Spinal cord (tissue), 10 donors: ENCODE measurements at places on chromosomes 5 and 9.

DNA sequence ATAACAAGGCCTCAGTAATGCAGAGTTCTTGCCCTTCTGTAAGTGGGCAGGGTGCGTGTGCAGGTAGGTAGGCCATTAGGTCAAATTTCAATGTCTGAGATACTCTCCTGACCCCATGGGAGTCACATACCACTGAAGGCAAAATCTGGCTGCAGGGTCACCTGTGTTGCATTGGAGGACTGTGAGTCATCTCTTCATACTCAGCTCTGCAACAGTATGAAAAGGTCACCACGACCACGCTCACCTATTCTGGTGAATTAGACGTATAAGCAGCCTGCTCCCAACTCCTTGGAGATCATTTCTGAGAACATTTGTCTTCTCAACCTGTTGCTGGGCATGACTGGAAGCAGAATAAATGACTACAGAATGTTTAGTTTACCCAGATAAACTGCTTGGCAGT lies 599.8 kb downstream of the PDE4D start:
- H3K27ac ChIP-seq, result no peak overlapping the region
- no peaks in the 10 kb centered on the region for H3K4me1 ChIP-seq
- H3K27me3 ChIP-seq, result no peaks in the 10 kb centered on the region
- no peak overlapping the region for H3K4me3 ChIP-seq
- H3K36me3 ChIP-seq, result no peaks in the 10 kb centered on the region

GRCh38 chr5:15992918-15993317 lies 186.7 kb downstream of the MARCHF11 start:
- no peaks in the 10 kb centered on the region for H3K36me3 ChIP-seq
- H3K27me3 ChIP-seq, result no peaks in the 10 kb centered on the region
- no peak for DNase-seq
- H3K4me1 ChIP-seq, result no peaks in the 10 kb centered on the region
- H3K27ac ChIP-seq, result no peak overlapping the region

GRCh38 chr9:129667850-129668249 lies 2.4 kb downstream of the PRRX2 start:
- no peak for DNase-seq
- no peak overlapping the region for H3K4me3 ChIP-seq
- no peaks in the 10 kb centered on the region for H3K36me3 ChIP-seq

DNA sequence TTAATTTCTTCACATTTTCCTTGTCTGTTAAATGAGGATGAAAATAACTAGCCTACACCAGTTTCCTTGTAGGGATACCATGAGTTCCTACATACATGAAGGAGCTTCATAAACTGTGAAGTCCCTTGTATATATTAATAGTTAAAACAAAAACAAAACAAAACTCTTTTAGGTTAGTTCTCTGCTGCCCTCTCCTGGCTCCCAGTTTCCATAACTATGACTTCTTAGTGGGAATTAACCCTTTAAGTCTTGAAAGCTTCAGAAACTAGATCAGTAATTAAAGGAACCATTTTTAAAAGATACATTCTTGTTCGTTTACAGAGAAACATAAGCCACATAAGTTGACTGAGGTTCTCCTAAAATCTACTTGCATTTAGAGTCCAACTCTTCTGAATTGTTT lies 500.0 kb upstream of the C9orf72 start:
- no peaks in the 10 kb centered on the region for H3K4me1 ChIP-seq
- H3K27me3 ChIP-seq, result no peaks in the 10 kb centered on the region
- peak; percentile 63 for DNase-seq
- no peak overlapping the region for H3K4me3 ChIP-seq
- no peaks in the 10 kb centered on the region for H3K36me3 ChIP-seq

- H3K4me1 ChIP-seq, result peaks cover 14% of the 10 kb centered on the region
- peak overlapping the region; percentile 93 for H3K27ac ChIP-seq
- H3K4me3 ChIP-seq, result peak overlapping the region; percentile 55
- H3K27me3 ChIP-seq, result peaks cover 28% of the 10 kb centered on the region
- DNase-seq, result peak; percentile 37
- H3K36me3 ChIP-seq, result no peaks in the 10 kb centered on the region
Observed at GRCh38 chr9:81690251-81690851, 1.0 kb upstream of the TLE1 start.

DNA sequence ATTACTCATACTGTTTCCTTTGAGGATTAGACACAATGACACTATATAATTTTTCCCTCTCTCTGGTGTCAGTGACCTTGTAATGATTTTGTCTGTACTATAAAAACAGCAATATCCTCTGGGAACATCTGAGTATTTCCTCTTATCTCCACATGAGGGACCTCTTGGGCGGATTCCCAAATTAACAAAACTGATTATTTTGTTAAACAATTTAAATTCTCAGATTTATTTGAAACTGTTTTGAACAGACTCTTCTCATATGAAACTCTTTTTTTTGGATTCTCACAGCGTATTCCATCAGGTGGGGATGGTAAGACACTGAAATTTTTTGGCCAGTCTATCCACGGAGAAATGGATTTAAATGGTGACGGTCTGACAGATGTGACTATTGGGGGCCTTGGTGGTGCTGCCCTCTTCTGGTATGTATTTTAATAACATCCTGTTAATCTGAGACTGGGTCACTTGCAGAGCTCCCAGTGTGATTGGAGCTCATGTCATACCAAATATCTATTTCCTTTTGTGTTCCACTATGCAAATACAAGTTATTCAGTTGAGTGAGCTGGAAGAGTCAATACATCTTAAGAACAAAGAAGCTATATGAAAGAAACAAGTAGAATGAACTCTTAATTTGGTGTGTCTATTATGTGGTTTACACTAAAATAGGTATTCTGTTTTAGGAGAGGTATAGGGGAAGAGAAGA lies 73.8 kb upstream of the ITGA2 start:
- H3K27me3 ChIP-seq, result no peaks in the 10 kb centered on the region
- peak overlapping the region; percentile 13 for H3K4me3 ChIP-seq
- H3K36me3 ChIP-seq, result no peaks in the 10 kb centered on the region
- H3K27ac ChIP-seq, result no peak overlapping the region

DNA sequence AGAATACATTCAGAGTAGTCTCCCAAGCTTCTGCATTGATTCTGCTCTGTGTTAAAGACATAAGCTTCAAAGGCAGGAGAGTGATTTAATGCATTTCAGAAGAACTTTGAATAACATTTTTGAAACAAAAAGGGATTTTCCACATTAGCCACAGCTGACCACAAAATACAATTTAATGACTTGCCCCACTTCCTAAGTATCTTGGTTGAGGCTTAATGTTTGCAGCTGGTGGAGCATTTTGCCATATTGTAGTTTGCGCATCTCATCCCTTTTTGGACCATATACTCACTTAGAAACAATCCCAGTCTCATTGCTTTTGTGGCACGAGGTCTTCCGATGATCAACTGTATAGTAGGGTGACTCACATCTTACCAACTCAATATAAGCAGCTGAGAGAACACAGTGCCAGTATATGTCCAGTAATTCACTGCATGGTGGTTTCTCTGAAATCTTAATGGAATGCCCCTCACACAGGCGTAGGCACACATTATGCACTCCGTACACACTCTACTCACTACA lies 455.8 kb upstream of the PTGER4 start:
- H3K27ac ChIP-seq, result no peak overlapping the region
- DNase-seq, result no peak
- no peaks in the 10 kb centered on the region for H3K36me3 ChIP-seq
- H3K4me3 ChIP-seq, result no peak overlapping the region

GRCh38 chr5:179568721-179569120 lies 18.4 kb downstream of the RUFY1 start:
- H3K4me1 ChIP-seq, result no peaks in the 10 kb centered on the region
- no peaks in the 10 kb centered on the region for H3K27me3 ChIP-seq
- H3K36me3 ChIP-seq, result peaks cover 59% of the 10 kb centered on the region
- no peak overlapping the region for H3K27ac ChIP-seq
- no peak overlapping the region for H3K4me3 ChIP-seq
- no peak for DNase-seq
